Right lung (tissue), 10 donors: ENCODE measurements at places on chromosomes 5 and 9. TPM values are rescaled to one million over a fixed set of nuclear protein-coding genes. Genes with fewer than 3 reads are reported as not detected.

The TTC23L gene
- 4.2 TPM for polyA plus RNA-seq

The PCDHB10 gene
- polyA plus RNA-seq: 6.9 TPM

The KIF12 gene
- polyA plus RNA-seq: 51.1 TPM

The PGM5 gene
- polyA plus RNA-seq: 50.5 TPM

The F2RL2 gene
- 0.42 TPM for polyA plus RNA-seq

The SLC6A7 gene
- 0.04 TPM for polyA plus RNA-seq

The IL13 gene
- polyA plus RNA-seq: not detected

The NFIL3 gene
- polyA plus RNA-seq: 45.2 TPM

The MARCOL gene
- polyA plus RNA-seq: 0.16 TPM

The IL7R gene
- polyA plus RNA-seq: 10.0 TPM

The DMGDH gene
- 1.9 TPM for polyA plus RNA-seq

The LCN1 gene
- not detected for polyA plus RNA-seq

The CARTPT gene
- polyA plus RNA-seq: not detected

The DEPDC1B gene
- polyA plus RNA-seq: 9.1 TPM

The CCNI2 gene
- polyA plus RNA-seq: 0.57 TPM

The PCDHGA12 gene
- polyA plus RNA-seq: 3.4 TPM

The C5orf58 gene
- 0.29 TPM for polyA plus RNA-seq

The MAPK9 gene
- polyA plus RNA-seq: 38.3 TPM

The HNRNPAB gene
- polyA plus RNA-seq: 125 TPM

The ROPN1L gene
- polyA plus RNA-seq: 4.4 TPM
